A549 treated with DMSO at 1 μM for 4 hours (cell line): ENCODE measurements at places on chromosomes 1 and 21. TPM values are rescaled to one million over a fixed set of nuclear protein-coding genes. Genes with fewer than 3 reads are reported as not detected.

The CD2 gene
- total RNA-seq, result not detected in 5 replicates

The GUCA2A gene
- not detected in 5 replicates for total RNA-seq

The PCP4 gene
- total RNA-seq, result not detected in 5 replicates

The HECTD3 gene
- 13.5 to 18.8 TPM (median 16.1 TPM) in 5 replicates for total RNA-seq

The OR2L13 gene
- not detected in 5 replicates for total RNA-seq

The LCE1E gene
- 0.08 TPM in 1 of 5 replicates, not detected in the others for total RNA-seq

The CA6 gene
- total RNA-seq, result not detected in 5 replicates

The SPATA45 gene
- 0.39 TPM in 1 of 5 replicates, not detected in the others for total RNA-seq

The SPATA1 gene
- total RNA-seq, result 0.39 to 1.00 TPM (median 0.67 TPM) in 4 of 5 replicates, not detected in the other

The TGFBR3 gene
- total RNA-seq, result 3.2 to 4.2 TPM (median 3.8 TPM) in 5 replicates

The MYOG gene
- total RNA-seq, result not detected in 5 replicates

The CLEC20A gene
- not detected in 5 replicates for total RNA-seq

The TNFSF18 gene
- not detected in 5 replicates for total RNA-seq

The CCDC27 gene
- not detected in 5 replicates for total RNA-seq

The KCND3 gene
- total RNA-seq, result 0.01 to 0.02 TPM in 2 of 5 replicates, not detected in the others

The PLPPR4 gene
- total RNA-seq, result 0.02 TPM in 1 of 5 replicates, not detected in the others

The TFF3 gene
- total RNA-seq, result not detected in 5 replicates

The EPHA10 gene
- total RNA-seq, result 0.58 to 1.0 TPM (median 0.77 TPM) in 5 replicates

The C1orf94 gene
- total RNA-seq, result not detected in 5 replicates

The KCNQ4 gene
- total RNA-seq, result 0.17 to 0.25 TPM (median 0.17 TPM) in 5 replicates

The LCE1C gene
- total RNA-seq, result not detected in 5 replicates

The VWA5B1 gene
- total RNA-seq, result not detected in 5 replicates

The PLEKHN1 gene
- 4.4 to 7.1 TPM (median 6.1 TPM) in 5 replicates for total RNA-seq

The LRRC38 gene
- not detected in 5 replicates for total RNA-seq

The C4BPA gene
- total RNA-seq, result 0.48 to 1.0 TPM (median 0.64 TPM) in 5 replicates

The EPHA8 gene
- 0.02 TPM in 1 of 5 replicates, not detected in the others for total RNA-seq

The MPZ gene
- 0.20 to 0.36 TPM (median 0.26 TPM) in 4 of 5 replicates, not detected in the other for total RNA-seq

The KRTAP19-5 gene
- total RNA-seq, result not detected in 5 replicates

The RGS8 gene
- total RNA-seq, result not detected in 5 replicates

The CCDC190 gene
- total RNA-seq, result not detected in 5 replicates
